ENCODE measurements at places on chromosomes 1 and 21.

- no peak for DNase-seq
Observed at GRCh38 chr1:207999972-208000371, 89.0 kb upstream of the CD34 start.

GRCh38 chr1:92797961-92798360 is 13.1 kb upstream of the EVI5 start:
- no peak for DNase-seq

GRCh38 chr1:32703479-32704291 is 1.1 kb upstream of the SYNC start:
- no peak for DNase-seq

GRCh38 chr1:15350551-15351200 is 59.0 kb upstream of the EFHD2 start:
- no peak for DNase-seq
